Natural killer cell treated with Interleukin-12 subunit alpha and Interleukin-12 subunit beta and Interleukin-15 and Interleukin-18, amount 100 ng/mL, for 72 hours (primary cell): ENCODE measurements at places on chromosomes 2 and 18. TPM values are rescaled to one million over a fixed set of nuclear protein-coding genes. Genes with fewer than 3 reads are reported as not detected.

GRCh38 chr2:62660582-62661262 lies 44.8 kb upstream of the EHBP1 start:
- no peak for DNase-seq
- no peak overlapping the region for H3K27ac ChIP-seq
- peaks cover 12% of the 10 kb centered on the region for H3K27me3 ChIP-seq
- H3K4me1 ChIP-seq = peaks cover 3% of the 10 kb centered on the region
- H3K4me3 ChIP-seq = no peak overlapping the region

DNA sequence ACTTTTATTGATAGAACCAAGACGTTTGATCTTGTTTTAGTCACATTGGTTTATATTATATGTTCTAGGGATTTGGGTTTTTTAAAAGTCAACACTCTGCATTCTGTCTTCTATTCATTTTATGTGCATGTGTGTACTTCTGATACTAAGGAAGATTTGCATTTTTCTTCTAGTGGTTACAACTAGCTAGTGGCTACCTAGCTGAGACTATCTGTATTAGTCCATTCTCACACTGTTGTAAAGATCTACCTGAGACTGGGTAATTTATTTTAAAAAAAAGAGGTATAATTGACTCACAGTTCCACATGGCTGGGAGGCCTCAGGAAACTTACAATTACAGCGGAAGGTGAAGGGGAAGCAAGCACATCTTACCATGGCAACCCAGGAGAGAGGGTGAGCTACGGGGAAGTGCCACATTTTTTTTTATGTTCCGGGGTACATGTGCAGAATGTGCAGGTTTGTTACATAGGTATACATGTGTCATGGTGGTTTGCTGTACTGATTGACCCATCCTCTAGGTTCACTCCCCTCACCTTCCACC lies 69.9 kb downstream of the SP100 start:
- H3K27me3 ChIP-seq = no peaks in the 10 kb centered on the region
- no peak overlapping the region for H3K27ac ChIP-seq
- peaks cover 12% of the 10 kb centered on the region for H3K4me1 ChIP-seq
- H3K36me3 ChIP-seq = peaks cover 59% of the 10 kb centered on the region
- no peak for DNase-seq

DNA sequence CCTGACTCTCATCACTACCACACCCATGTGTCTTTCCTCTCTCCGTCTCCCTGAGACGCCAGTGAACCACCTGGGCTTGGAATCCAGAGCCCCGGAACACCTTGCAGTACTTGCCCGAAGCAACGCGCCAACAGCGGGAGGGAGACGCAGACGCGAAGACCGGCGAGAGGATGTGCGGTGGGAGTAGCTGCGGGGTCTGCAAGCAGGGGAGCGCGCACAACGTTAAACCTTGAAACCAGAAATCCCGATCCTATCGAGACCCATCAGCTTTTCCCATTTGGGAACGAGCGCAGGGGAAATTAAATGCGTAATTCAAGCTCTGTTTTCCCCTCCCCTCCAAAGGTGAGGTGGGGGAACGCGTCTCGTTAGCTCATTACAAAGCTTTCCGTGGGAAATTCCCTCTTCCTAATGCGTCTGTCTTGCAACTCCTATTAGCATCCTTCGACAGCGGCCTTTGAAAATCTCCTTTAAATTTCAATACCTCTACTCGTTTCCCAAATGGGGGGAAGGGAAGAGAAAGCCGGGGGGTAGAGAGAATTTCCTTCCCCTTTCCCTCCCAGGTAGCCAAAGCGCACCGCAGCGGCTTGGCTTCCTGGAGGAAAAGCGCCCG lies 421 bp upstream of the CNTNAP5 start:
- H3K27ac ChIP-seq = no peak overlapping the region
- DNase-seq = no peak
- no peaks in the 10 kb centered on the region for H3K36me3 ChIP-seq
- no peaks in the 10 kb centered on the region for H3K4me1 ChIP-seq
- H3K27me3 ChIP-seq = peaks cover 17% of the 10 kb centered on the region
- H3K4me3 ChIP-seq = no peak overlapping the region

- no peak for DNase-seq
- H3K36me3 ChIP-seq = no peaks in the 10 kb centered on the region
- no peak overlapping the region for H3K27ac ChIP-seq
- H3K4me1 ChIP-seq = peaks cover 7% of the 10 kb centered on the region
- peaks cover 40% of the 10 kb centered on the region for H3K27me3 ChIP-seq
- no peak overlapping the region for H3K4me3 ChIP-seq
Observed at GRCh38 chr2:205679410-205680009, 2.8 kb upstream of the NRP2 start.

GRCh38 chr2:210198326-210198725 lies 26.9 kb downstream of the ACADL start:
- peaks cover 19% of the 10 kb centered on the region for H3K27me3 ChIP-seq
- H3K4me3 ChIP-seq = no peak overlapping the region
- no peaks in the 10 kb centered on the region for H3K36me3 ChIP-seq
- no peak for DNase-seq
- no peaks in the 10 kb centered on the region for H3K4me1 ChIP-seq

Gene SPP2
- not detected for total RNA-seq
